ENCODE measurements at places on chromosomes 13 and 19. TPM values are rescaled to one million over a fixed set of nuclear protein-coding genes. Genes with fewer than 3 reads are reported as not detected.

DNA sequence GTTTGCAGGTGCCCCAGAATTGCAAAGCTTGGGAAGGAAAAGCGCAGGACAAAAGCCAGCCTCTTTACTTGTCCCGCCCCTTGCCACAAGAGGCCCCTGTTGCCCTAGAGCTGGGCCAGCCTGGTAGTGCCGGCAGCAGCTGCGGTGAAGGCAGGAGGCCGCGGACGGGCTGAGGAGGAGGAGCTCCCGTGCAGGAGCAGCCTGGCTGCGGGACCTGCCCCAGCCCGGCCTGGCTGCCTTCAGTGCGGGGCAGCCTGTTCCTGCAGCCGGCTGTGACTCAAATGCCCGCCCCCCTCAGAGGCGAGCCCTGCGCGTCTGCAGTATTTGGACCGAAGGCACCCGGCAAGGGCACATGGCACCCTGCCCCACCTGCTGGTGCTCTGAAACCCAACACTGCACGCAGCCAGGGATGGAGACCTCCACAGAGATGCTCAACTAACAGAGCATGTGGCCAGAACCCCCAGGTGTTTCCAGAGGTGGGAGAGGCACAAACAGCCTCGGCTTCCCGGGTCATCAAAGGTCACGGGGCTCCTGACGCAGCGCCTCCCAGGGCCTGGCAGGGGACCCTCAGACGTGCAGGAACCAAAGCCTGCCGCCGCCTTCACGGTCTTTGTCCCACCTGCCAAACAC is 29.7 kb downstream of the NAXD start:
- peak; percentile 89 for DNase-seq

GRCh38 chr13:72570019-72570418 is 157.4 kb downstream of the MZT1 start:
- no peak for DNase-seq

DNA sequence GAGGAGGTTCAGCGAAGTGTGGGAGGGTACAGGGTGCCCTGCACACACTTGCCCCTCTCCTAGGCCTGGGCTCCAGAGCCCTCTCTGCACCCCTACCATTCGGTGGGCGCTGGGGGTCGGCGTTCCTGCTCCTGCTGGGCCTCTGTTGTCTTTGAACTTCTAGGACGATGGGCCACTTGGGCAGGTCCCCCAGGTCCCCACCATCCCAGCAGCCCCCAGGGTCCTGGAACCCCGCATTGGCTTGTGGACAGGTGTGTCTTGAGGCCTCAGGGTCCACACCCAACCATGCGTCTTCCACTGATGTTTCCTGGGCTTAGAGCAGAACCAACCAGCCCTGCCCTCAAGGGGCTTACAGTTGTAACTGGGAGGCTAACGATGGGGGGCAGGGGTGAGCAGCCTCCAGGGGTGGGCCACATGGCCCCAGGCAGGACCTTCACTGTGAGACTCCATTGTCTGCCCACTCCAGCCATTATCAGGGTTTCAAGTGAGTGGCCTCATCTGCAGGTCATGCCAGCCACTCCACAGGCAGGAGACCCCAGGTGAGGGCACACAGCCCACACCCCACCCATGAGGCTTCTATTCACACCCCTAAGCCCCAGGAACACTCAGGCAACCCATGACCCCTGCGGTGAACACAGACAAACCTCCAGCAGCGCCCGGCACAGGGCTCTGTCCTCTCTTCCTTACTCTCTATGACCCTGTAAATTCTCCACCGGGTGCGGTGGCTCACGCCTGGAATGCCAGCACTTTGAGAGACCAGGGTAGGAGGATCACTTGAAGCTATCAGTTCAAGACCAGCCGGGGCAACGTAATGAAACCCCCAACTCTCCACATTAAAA is 2.0 kb upstream of the KLF16 start:
- no peak for DNase-seq

GRCh38 chr13:106534639-106535551 is 567 bp downstream of the EFNB2 start:
- peak; percentile 37 for DNase-seq

MBD3L2 gene
- polyA plus RNA-seq = not detected

ANGPTL8 gene
- 4.8 TPM for polyA plus RNA-seq

GRCh38 chr19:57099199-57099661 is 20.6 kb upstream of the USP29 start:
- peak; percentile 74 for DNase-seq

- DNase-seq = no peak
These were observed 2.1 kb upstream of the PDCD2L start for GRCh38 chr19:34402074-34402600.

- peak; percentile 34 for DNase-seq
These were observed 185.7 kb downstream of the PTPRS start for GRCh38 chr19:5154799-5155426.

GRCh38 chr13:107817647-107818287 is 397.6 kb downstream of the LIG4 start:
- DNase-seq = no peak

DNA sequence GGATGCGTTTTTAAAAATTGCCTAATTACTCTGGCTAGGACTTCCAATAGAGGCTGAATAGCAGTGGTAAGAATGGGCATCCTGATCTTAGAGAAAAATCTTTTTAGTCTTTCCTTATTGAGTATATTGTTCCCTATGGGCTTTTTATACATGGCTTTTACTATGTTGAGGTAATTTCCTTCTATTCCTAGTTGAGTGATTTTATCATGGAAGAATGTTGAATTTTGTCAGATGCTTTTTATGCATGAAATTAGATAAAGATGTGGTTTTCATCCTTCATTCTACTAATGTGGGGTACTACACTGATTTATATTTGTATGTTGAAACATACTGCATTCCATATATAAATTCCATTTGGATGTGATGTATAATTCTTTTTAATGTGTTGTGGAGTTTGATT is 2673.8 kb downstream of the PCDH9 start:
- no peak for DNase-seq

- DNase-seq = no peak
These were observed 68.7 kb downstream of the IPO5 start for GRCh38 chr13:98022210-98022609.

DCUN1D2 gene
- 91.6 TPM for polyA plus RNA-seq

DNA sequence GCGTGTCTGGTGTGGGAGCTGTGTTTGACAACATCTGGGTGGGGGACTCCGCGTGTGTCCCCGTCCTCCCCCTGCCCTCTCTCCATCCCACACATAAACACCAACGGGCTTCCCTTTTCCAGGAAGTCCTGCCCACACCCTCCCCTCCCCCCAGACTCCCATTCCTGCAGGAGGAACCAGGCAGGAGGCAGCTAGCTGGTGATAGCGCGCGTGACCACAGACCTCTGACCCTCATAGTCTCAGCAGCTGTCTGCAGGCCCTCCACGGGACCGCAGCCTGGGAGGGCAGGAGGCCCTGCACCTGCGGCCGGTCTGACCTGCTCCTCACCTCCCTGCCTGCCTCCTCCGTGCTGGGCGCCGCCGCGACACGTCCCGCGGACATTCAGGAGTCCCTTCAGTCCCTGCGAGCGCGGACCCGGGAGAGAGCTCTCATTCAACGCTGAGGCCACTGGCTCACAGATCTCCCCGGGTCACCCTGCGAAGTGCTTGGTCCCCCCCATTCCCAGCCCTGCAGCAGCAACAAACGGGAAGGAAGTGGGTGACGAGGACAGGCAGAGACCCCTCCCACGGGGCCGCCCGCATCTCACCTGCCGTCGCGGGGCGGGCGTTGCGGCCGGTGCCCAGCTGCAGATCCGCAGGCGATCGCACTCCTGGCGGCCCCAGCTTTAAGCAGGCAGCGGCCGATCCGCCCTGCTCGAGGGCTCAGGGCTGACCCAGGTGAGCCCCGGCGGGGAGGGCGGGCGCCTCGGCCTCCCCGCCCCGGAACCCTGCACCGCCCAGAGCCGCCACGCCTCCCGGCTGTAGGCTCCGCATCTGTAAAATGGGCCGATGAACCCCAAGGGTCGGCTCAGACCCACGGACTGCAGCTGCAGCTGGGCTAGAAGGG is 1.1 kb upstream of the ACP5 start:
- DNase-seq = peak; percentile 64

- no peak for DNase-seq
These were observed 133.8 kb downstream of the MRPL57 start for GRCh38 chr13:21310220-21310619.

CEACAM4 gene
- polyA plus RNA-seq = 0.16 TPM

CABP5 gene
- polyA plus RNA-seq = not detected

ZIM2 gene
- 0.05 TPM for polyA plus RNA-seq

GRCh38 chr13:100898431-100898830 is 223.8 kb upstream of the TMTC4 start:
- DNase-seq = no peak

LINGO3 gene
- not detected for polyA plus RNA-seq

DNA sequence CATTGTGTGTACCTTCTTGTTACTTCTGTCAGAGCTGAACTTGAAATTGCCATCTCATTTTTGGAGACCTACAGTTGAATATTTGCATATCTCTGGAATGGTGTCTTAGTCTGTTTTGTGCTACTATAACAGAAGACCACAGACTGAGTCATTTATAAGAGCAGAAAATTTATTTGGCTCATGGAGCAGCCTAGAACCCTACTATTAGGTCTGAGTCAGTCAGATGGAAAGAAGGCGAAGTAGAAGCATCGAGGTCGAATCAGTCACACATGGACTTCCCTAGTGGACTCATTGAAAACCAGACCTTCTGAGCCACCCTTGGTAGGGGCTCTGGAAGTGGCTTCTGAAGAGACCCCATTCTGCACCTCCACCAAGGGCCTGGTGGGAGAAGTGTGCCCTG is 33.9 kb upstream of the TPT1 start:
- no peak for DNase-seq

SRRM5 gene
- polyA plus RNA-seq = 0.34 TPM

ATP1A3 gene
- polyA plus RNA-seq = 104 TPM

ARRDC5 gene
- 0.07 TPM for polyA plus RNA-seq

- peak; percentile 83 for DNase-seq
These were observed 982 bp upstream of the DACT3 start for GRCh38 chr19:46661735-46662592.

Measured in right cardiac atrium (tissue), 5 donors.